ENCODE measurements at places on chromosomes 4 and X.

DNA sequence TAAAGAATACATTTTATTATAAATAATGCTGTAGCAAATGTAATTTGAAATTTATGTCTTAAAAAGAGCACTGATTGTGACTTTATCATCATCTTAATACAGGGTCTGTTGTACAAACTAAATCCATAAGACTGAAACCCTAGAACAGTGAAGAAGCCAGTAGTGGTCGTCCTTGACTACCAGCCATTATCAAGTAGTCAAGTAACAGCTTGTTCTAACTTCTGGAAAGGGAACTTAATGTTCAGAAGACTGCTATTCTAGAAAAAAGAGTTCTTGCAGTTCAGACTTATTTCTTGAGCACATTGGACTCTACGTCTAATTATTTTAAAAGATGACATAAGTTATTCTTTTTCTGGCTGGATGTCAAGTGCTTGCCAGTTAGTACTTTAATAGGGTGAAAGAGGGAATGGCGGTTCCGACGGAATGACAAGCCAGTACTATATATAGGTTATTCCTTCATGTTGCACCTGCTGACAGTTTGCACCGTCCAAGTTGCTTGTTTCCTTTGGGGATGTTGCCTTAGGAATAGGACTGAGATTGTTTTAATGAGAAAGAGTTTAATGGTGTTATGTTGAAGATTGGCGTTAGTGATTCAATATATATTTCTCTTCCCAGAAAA is 109.9 kb downstream of the RAPGEF2 start:
- DNase-seq = no peak

DNA sequence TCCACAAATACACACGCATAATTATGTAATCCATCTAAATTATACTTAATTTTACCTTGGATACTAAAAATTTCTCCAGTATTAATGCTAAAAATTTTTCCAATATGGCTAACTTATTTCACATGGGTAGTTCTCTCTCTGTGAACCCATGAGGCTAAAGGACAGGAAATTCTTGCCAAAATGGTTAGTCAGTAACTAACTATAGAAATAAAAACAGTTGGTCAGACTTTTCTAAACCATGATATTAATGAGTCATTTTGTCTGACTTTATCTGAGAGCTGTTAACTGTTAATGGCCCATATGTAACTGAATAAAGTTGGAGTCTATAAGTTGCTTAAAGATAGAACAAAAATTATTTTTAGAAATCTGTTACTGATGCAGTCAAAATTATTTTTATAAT is 549.4 kb downstream of the TLL1 start:
- DNase-seq = no peak

GRCh38 chr4:10050261-10050661 is 29.0 kb upstream of the SLC2A9 start:
- peak; percentile 54 for DNase-seq

DNA sequence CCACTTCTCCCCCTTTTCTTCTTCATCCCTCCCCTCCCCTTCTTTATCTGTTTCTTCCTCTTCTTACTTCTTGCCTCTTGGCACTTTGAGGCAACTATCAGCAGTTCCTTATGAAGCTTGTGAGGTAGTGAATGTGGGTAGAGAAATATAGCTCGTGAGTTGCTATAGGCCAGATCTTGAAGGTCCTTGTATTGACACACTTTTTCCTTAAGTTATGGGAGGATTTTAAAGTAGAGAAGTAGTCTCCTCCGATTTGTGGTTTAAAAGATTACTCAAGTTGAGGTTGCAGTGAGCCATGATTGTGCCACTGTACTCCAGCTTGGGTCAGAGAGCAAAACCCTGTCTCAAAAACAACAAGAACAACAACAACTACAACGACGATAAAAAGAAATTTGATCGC is 3.4 kb upstream of the RRAGB start:
- no peak for DNase-seq

DNA sequence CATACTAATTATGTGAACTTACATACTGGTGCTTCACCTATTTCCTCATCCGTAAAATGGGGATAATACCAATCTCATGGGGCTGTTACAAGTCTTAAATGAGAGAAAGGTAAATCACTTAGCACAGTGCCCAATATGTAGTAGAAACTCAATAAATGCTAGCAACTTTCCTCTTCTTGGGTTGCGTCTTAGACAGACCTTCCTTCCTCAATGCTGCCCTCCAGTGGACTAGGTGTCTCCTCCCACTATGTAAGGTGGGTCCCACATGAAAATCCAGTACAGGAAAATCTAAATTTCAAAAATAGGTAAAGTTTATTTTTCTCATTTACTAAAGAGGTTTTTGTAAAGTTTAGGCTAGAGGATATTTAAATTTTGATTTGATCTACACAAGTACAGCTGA is 20.6 kb downstream of the ZDHHC9 start:
- DNase-seq = peak; percentile 49

DNA sequence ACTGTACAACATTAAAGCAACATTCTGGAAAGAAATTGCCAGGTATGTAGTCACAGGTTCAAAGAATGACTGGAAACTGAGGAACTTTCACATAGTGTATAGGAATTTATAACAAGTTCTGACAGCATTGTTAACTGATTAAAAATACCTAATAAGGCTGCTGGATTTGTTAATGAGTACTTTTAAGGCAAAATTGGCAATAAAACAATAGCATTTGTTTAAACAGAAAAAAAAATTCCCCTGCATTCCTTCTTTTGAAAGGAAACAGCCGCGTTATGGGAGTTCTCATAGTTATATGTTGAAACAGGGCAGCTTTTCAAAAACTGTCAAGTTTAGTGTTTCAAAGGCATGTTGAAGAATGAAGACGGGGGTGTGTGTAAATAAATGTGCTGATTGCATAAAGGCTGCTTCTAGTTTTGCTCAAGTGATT is 282.5 kb upstream of the FAT1 start:
- no peak for DNase-seq

DNA sequence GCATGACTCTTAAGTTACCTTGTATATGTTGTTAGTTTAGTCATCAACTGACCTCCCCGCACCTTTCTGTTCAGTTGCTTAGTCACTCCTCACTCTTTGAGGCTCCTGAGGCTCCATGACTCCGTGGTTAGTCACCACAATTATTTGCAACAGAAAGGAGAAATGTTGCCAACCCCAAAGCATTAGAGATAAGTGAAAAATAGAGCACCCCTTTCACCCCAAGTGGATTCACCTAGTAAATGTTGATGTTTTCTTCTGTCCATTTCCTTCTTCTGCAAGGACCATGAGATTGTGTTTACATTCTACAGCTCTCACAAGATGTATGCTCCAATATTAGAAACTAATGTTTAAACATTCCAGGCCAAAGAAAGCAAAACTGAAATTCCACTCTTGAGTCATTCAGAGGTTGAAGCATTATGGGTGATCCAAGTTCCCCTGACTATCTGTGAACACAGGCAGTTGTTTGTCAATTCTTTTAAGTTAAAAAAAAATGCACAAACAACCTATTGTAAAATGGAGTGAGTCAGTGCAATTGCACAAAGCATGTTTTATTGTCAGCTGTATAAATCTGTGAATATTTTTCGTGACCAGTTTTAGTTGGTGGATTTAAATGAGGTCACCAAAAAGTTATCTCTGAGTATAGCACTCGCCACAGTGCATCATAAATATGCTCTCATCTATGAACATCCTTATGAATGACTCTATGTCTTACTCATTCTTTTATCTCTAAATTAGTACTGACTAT is 552.4 kb upstream of the MAGEB2 start:
- no peak for DNase-seq

DNA sequence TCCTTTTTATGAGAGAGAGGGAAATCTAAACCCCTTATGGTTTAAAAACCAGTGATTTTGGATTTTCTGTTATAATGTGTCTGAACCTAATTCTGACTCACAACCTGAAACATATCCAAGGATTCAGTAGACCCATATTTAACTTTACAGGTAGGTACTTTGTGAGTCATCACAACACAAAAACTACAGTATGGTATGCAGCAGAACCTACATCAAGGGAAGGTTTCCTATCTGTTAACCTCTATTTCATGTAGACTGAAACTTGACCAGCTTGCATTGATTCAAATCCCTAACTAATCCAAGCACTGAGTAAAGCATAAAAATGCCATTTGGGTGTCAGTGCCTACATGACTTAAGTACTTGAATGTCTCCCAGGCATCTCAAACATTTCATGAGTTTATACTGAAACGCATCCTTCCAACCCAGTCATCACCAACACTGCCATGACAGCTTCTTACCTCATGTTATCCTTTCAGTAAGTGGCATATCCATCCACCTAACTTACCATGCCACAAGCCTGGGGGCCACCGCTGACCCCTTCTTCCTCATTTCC is 4.3 kb upstream of the ARHGAP10 start:
- no peak for DNase-seq

DNA sequence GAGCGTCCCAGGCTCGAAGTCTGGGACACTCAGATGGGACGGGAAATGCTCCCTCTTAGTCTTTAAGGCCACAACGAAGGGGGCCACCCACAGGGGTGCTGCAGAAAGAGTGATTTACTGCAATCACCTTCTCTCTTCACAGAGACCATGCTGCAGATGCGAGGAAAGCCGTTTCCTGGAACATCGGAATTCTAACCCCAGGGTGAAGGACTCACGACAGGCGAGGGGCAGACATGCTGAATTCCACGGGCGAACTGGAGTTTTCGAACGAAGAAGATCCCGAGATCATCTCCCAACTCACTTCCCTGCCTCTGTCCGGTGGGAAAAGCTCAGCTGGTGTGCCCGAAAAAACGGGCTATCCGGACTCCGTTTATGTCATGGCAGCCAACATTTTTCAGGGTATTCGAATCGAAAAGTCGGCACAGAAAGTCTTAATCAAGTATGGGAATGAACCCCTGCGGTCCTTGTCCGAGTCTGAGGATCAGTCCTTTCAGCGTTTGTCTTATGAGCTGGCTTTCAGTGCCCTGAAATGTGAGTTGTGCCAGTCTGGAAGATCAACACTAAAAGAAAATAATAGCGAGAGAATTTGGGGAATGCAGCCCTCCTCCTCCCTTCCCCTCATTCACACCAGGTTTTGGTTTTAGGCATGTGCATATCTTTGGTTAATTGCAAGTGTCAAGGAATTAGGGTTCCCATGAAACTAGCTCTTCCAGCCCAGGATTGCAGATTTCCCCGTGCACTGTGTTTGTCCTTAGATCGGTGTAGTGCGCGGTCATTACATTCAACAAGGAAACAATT is 905 bp downstream of the NSUN7 start:
- no peak for DNase-seq

- DNase-seq = no peak
Observed at GRCh38 chrX:29542152-29542551, 673.2 kb upstream of the MAGEB2 start.

GRCh38 chrX:96126182-96126581 is 558.5 kb upstream of the DIAPH2 start:
- DNase-seq = no peak

DNA sequence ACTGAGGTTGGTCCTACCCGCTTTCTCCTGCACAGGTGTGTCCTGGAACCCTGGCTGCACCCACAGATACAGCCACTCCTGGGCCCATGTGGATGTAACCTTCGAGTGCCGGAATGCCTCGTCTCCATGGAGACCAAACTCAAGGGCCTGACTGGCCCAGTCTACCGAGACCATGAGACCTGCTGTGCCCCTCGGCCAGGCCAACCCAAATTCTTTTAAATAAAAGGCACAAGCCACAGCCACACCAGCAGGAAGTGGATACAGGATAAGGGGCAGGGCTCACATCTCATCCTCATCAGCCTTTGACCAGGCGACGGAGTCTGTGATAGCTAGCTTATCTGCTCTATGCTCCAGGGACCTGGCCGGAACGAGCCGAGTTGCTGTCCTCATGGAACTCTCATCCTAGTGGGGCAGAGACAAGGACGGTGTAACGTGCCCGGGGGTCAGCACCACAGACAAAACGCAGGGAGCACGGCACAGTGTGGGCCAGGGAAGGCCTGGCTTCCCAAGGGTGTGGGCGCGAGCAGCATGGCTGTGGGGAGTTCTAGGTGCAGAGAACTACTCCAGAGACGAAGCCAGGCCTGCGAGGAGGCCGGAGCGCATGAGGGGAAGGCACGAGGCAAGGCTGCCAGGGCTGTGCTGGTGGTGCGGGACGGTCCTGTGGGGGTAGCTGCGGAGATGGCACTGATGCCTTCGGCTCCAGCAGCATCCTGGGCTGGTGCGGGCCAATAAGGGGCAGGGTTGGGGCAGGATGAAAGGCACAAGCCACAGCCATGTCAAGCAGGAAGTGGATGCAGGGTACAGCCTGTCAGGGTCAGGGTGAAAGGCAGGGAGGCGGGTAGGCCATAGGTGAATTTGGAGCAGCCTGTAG is 22.7 kb downstream of the NOP14 start:
- DNase-seq = no peak

DNA sequence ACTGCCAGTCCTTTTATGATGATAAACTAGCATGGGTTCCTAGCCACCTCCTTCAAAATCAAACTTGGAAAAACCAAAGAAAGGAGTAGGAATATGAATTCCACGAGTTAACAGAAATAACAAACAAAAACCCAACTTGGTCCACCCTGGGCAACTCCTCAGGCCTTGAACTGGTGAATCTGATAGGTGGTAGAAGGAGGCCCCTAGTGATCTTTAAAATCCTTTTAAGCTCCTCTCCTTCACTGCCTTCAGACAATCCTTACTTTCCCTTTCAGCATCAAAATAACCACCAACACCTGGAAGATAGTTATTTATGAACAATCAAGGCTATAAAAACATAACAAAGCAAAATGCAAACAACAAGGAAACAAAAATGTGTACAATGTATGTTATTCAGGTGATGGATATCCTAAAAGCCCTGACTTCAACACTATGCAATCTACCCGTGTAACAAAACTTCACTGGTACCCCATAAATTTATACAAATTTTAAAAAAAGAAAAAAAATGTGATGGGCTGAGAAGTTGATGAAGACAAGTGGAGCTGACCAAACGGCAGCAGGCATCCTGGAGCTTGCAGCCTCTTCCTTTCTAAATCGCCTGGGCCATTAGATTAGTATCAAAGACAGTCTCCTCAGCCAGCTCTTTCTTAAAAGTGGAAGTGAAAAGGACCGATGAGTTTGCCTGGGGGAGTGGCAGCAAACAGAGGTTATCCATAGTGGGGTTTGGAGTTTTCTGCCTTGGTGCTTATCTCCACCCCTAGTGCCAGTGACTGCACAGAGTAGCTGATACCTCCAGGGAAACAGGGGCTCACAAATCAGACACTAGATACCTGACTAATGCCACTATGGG is 179.6 kb downstream of the TMA16 start:
- no peak for DNase-seq

DNA sequence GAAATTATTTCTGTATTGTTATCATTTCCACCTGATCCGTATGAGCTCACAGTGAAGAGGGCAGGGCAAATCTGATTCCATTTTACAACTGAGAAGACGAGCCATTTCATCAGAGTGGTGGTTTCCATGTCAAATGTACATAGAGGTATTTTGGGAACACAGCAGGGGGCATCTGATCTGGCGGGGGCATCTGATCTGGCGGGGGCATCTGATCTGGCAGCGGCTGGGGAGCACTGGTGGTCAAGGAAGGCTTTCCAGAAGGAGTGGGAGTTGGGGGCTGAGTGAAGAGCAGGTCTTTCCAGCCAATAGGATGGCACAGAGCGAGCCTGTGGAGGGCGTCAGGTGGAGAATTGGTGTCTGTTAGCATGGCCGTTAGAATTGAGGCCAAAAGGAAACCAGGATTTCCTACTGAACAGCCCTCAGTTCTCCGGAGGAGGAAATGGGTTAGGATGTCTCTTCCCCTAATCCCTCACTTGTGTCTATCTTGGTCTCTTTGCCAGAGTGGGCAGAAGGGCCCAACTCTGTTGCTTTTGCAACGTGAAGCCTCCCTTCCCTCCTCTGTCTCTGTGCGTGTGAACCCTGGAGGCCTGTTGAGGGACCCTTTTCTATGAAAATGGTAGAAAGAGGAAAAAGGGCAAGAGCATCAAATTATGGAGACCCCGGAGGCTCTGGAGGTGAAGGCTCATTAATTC is 41.3 kb downstream of the RHOH start:
- no peak for DNase-seq

GRCh38 chrX:88135735-88136134 is 611.3 kb upstream of the CPXCR1 start:
- DNase-seq = no peak

Measured in WERI-Rb-1 (cell line).